ENCODE measurements at places on chromosomes 13 and 19.

DNA sequence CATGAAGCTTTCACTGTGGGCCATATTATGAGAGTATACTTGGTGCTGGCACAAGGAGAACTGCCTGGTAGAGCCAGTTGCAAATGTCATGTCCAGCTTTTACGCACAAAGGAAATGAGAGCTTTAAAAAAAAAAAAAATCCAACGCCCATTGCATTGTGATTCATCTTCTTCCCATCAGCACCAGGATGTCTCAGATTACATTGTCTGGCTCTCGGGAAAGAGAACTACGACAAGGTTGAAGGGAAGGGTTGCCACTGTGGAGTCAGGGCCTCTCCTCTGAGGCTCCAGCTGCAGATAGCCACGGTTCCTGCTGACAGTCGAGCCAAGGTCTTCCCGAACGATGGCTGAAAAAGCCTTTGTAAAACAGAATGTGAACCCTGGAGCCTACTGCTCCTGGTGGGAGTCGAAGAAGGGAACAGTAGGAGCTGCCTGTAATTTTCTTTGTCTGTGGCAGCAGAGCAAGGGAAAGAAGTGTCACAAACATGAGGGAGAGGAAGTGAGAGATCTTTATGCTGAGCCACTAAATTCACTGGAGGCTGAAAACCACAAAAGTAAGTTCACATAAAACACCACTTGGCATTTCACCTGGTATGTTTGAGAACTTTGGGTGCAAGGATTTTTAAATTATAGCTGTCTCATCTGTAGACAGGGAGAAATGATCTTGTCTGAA lies 704.7 kb downstream of the DIAPH3 start:
- peaks cover 8% of the 10 kb centered on the region for H3K27me3 ChIP-seq
- no peaks in the 10 kb centered on the region for H3K36me3 ChIP-seq
- no peak for DNase-seq
- H3K27ac ChIP-seq = no peak overlapping the region

- H3K27ac ChIP-seq = no peak overlapping the region
- no peak overlapping the region for H3K4me3 ChIP-seq
- H3K4me1 ChIP-seq = no peaks in the 10 kb centered on the region
- H3K27me3 ChIP-seq = peaks cover 7% of the 10 kb centered on the region
- no peak for DNase-seq
Measured at GRCh38 chr13:93727211-93728141, 500.9 kb downstream of the GPC6 start.

DNA sequence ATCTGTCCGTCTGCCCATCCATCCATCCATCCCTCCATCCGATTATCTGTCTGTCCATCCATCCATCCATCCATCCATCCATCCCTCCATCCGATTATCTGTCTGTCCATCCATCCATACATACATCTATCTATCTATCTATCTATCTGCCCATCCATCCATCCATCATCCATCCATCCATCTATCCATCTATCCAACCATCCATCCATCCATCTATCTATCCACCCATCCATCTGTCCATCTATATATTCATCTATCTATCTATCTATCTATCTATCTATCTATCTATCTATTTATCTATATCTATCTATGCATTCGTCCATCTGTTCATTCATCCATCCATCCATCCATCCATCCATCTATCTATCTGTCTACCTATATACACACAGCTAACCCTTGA lies 471.1 kb upstream of the ZNF507 start:
- H3K4me1 ChIP-seq = no peaks in the 10 kb centered on the region
- no peak overlapping the region for H3K27ac ChIP-seq
- no peak for DNase-seq

DNA sequence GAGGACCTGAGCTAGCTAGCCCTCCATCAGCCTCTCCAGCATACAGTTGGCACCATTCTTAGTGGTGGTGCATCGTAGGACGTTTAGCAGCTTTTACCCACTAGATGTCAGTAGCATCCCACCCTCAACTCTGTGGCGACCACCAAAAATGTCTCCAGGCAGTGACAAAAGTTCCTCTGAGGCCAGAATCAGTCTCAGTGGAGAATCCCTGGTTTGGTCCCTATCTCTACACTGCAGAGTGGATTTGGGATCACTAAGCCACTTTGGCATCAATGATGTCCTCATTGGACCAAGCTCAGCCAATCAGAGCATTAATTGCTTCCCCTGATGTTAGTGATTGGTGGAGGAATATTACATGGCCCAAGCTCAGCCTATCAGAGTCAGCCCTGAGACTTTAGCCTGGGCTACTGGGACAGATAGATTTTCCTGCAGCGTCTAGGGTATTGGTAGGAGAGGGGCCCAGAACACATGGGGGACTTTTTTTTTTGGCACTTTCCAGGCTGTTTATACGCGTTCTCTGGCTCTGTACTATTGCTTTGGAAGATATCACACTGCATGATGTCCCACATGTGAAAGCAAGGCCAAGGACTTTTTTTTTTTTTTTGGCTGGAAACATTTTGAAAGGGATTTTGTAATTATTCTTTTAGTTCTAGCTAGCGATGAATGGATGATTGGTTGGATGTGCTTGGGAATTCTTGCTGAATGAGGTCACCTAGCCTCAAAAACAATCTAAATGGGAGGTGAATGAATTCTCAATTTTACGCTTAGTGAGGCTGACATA lies 7.0 kb downstream of the TMEM221 start:
- H3K27ac ChIP-seq = no peak overlapping the region
- peak; percentile 31 for DNase-seq
- no peaks in the 10 kb centered on the region for H3K36me3 ChIP-seq
- H3K4me1 ChIP-seq = no peaks in the 10 kb centered on the region
- no peak overlapping the region for H3K4me3 ChIP-seq

DNA sequence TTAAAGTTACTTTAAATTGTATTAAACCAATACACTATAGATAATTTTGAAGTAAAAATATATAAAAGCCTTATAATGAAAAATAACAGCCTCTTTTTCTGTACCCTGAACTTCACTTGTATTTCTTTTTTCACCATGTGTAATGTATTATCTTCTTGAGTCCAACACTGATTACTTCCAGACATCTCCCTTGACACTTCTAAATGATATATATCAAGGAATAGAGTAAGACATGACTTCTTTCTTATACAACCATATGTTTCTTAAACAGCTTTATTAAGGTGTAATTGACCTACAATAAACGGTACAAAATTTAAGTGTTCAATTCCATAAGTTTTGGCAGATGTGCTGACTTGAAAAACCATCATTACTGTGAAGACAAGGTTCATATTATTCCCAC lies 531.9 kb downstream of the OLFM4 start:
- no peak overlapping the region for H3K4me3 ChIP-seq
- no peaks in the 10 kb centered on the region for H3K4me1 ChIP-seq
- no peak overlapping the region for H3K27ac ChIP-seq
- H3K27me3 ChIP-seq = no peaks in the 10 kb centered on the region
- DNase-seq = no peak

DNA sequence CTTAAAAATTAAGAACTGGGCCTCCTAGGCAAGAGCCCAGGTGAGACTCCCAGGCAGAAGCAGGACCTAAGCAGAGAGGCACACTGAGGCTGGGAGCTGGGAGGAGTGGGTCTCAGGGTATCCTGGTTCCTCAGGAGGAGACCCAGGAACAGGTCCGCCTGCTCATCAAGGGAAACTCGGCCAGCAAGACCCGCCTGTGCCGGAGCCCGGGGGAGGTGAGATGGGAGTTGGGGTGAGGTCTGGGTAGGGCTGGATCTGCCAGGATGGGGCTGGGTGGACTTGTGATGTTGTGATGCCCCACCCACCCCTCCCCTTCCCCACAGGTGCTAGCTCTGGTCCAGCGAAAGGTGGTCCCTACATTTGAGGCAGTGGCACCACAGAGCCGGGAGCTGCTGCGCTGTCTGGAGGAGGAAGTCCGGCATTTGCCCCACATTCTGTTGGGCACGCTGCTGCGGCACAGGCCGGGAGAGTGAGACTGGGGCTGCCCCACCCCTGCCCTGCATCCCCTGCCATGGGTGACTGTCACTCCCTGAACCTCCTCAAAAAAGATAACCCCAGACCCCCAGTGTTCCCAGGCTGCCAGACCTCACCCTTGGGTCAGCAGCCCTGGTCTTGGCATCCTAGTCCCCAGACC lies 6.9 kb downstream of the HAUS5 start:
- no peak for DNase-seq
- H3K4me3 ChIP-seq = no peak overlapping the region
- H3K27me3 ChIP-seq = no peaks in the 10 kb centered on the region
- H3K36me3 ChIP-seq = peaks cover 12% of the 10 kb centered on the region

DNA sequence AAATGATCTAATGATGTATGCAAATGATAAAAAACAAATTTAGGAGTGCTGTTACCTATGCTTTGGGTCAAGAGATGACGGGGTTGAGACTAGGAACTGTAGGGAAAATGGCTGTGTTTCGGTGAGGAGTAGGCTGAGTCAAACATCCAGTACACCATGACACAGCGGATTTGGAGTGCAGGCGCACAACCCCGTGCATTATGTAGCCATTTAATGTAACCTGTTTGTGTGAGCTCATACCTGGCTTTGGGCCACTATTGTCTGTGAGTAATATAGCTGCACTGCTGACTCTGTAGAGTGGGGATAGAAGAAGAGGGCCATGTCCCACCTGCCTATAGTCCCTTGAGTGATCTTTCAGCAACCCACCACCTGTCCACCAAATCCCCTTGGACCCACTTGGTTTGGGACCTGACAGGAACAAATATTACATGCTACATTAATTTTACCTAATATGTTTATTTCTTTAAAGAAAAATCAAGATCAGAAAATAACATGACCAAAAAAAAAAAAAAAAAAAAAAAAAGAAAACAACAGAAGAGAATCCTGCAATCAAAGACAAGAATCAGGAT lies 95.5 kb upstream of the KLHL1 start:
- H3K4me3 ChIP-seq = no peak overlapping the region
- H3K27ac ChIP-seq = no peak overlapping the region
- H3K27me3 ChIP-seq = no peaks in the 10 kb centered on the region

- H3K27me3 ChIP-seq = no peaks in the 10 kb centered on the region
- no peak overlapping the region for H3K27ac ChIP-seq
- DNase-seq = no peak
- H3K4me1 ChIP-seq = peaks cover 4% of the 10 kb centered on the region
Measured at GRCh38 chr13:21069561-21070004, 8.2 kb upstream of the LATS2 start.

DNA sequence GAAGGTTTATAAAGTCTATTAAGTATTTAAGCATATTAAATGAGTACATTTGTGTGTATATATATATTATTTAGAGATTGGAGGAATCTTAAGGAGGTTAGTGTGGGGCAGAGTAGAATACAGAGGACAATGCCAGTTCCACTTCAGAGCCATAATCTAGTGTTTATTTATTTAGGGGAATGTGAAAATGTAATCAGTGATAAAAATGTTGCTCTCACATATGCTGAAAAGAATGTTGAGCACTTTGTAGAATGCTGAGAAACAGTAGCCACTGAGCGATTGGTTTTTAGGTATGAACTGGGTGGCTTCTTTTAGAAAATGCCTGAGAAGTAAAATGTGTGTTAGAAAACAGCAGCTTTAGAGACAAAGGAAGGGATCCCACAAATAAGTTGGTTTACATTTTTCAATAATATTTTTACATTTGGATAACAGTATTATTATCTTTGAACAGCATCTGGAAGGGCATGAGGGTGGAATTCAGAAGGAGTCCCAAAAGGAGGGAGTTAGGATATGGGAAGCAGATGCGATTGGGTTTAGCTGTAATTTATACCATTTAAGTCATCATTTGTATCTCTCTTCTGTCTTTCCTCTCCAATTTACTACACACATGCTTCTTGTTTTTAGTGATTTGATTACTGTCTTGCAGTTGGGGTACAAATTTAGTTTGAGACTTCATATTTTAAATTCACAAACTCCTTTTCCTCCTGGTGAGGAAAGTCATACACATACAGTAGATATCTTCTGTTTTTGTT lies 68.6 kb downstream of the NDFIP2 start:
- no peak for DNase-seq
- no peaks in the 10 kb centered on the region for H3K27me3 ChIP-seq

- H3K4me3 ChIP-seq = no peak overlapping the region
- peaks cover 5% of the 10 kb centered on the region for H3K4me1 ChIP-seq
- no peak for DNase-seq
Measured at GRCh38 chr19:48428670-48429069, 17.1 kb upstream of the GRWD1 start.

DNA sequence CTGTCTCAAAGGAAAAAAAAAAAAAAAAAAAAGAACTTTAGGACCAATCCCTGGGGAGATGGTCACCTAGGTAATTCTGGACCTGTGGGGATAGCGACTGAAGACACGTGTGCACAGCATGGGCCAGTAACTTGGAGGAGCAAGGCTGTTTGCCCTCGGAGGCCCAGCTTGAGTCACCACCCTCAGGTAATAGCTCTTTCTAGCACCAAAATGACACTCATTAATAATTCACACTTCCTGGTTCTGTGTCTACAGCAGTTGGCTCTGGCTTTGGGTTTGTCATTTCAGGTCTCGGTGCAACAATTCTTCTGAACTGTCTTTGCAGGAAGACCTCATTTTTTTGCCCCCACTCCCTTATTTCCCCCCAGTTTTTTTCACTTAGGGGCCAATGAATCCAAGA lies 3.9 kb upstream of the ATP11A start:
- H3K27me3 ChIP-seq = no peaks in the 10 kb centered on the region
- H3K36me3 ChIP-seq = peaks cover 1% of the 10 kb centered on the region
- no peak for DNase-seq
- no peak overlapping the region for H3K27ac ChIP-seq
- no peak overlapping the region for H3K4me3 ChIP-seq

DNA sequence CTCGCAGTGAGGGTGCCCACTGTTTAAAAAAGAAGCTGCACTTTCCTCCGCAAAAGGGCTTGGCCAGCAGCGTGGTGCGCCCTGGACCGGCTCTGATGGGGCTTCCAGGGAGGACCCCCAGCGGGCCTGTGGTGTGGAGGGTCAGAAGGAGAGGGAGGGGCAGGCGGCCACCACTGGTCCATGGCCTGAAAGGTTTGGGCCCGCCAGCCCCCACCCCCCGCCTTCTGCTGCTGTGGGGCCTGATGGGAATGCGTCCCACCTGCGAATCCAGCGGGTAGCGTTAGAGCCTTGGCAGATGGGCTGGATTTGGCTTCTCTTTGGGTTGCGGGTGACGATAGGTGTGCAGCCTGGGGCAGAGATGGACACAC lies 34.7 kb downstream of the TMEM255B start:
- H3K4me1 ChIP-seq = no peaks in the 10 kb centered on the region
- DNase-seq = no peak
- H3K36me3 ChIP-seq = no peaks in the 10 kb centered on the region
- H3K27me3 ChIP-seq = peaks cover 4% of the 10 kb centered on the region
- no peak overlapping the region for H3K27ac ChIP-seq
- no peak overlapping the region for H3K4me3 ChIP-seq

DNA sequence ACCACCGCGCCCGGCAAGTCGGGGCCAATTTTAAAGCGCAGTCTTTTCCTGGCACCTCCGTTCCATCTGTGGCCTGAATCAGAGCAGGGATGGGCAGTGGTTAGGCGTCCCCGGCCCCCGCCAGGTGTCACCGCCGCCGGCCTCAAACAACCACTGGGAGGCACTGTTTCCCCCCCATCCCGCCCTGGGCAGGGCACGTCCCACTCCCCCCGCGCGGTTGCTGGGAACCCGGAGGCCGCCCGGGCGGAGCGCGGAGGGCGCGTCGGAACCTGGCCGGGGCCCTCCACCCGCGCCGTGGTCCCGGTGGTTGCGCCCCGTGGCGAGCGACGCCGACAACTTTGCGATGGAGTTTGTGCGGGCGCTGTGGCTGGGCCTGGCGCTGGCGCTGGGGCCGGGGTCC lies at the start of gene GRIN3B:
Gene GRIN3B, plus strand, starts transcription at position 325 of the 400 bp plus-strand sequence. Its CDS starts 19 bp downstream, at position 344.
- no peaks in the 10 kb centered on the region for H3K36me3 ChIP-seq
- no peak within 1 kb of the TSS for H3K27ac ChIP-seq
- DNase-seq = peak; percentile 82
- H3K4me1 ChIP-seq = peaks cover 15% of the 10 kb centered on the region
- peak within 1 kb of the TSS; percentile 34 for H3K4me3 ChIP-seq

- H3K4me1 ChIP-seq = peaks cover 5% of the 10 kb centered on the region
- DNase-seq = no peak
- no peaks in the 10 kb centered on the region for H3K36me3 ChIP-seq
- H3K27me3 ChIP-seq = peaks cover 9% of the 10 kb centered on the region
- no peak overlapping the region for H3K4me3 ChIP-seq
- H3K27ac ChIP-seq = no peak overlapping the region
Measured at GRCh38 chr19:4144666-4145249, 8.7 kb upstream of the CREB3L3 start.

Measured in activated naive CD4-positive, alpha-beta T cell treated with anti-CD3 and anti-CD28 coated beads for 36 hours (primary cell).